ENCODE measurements at places on chromosomes 5 and 9.

DNA sequence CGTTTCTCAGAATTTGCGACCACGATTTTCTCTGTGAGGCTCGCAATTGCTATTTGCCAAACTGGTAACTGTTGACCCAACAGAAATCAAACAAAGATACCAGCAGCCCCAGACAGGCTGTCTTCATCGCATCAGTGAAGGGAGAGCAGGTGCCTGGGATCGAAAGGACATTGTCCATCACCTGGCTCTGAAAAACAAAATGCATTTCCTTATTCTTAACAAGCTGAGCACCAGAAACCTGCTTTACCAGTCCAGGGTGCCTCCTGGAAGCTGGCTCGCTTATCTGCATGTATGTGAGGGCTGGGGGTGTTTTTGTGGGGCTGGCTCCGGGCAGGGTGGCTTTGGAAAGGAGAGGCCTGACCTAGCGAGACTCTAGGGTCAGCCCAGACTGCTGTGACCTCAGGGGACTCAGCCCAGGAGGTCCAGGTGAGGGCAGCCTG lies 24.7 kb downstream of the WWC1 start:
- peak; percentile 54 for DNase-seq

DNA sequence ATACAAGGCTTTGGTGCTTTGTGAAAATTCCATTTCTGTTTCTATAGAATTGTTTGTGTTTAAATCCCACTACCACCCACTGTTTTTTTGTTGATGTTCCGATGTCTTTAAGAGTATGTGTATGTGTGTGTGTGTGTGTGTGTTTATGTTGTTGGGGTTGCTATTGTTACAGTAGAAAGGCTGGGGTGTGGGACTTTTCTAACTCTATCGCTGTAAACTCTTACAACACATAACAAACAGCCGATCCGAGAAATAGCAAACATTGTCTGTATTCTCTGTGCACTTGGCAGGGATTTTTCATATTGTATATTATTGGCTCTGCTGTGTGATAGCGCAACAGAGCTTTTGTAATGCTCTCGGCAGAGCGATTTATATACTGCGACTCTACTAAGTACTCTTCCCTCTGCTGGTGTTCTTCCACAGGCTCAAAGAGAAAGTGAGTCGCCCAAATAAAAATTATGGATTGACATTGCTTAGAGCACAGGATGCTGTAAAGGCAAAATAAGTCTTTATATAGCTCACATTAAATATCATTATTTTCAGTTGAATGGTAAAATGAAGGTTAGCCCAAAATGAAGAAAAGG lies 492.2 kb upstream of the ARRDC3 start:
- no peak for DNase-seq

- DNase-seq: peak; percentile 49
Measured at GRCh38 chr5:157575381-157576020, at the start of gene ADAM19. Gene ADAM19, minus strand, starts transcription at chr5:157575775. Its CDS starts 79 bp downstream, at chr5:157575696.

- DNase-seq: peak; percentile 92
Measured at GRCh38 chr9:14652729-14653377, 40.4 kb downstream of the ZDHHC21 start.

DNA sequence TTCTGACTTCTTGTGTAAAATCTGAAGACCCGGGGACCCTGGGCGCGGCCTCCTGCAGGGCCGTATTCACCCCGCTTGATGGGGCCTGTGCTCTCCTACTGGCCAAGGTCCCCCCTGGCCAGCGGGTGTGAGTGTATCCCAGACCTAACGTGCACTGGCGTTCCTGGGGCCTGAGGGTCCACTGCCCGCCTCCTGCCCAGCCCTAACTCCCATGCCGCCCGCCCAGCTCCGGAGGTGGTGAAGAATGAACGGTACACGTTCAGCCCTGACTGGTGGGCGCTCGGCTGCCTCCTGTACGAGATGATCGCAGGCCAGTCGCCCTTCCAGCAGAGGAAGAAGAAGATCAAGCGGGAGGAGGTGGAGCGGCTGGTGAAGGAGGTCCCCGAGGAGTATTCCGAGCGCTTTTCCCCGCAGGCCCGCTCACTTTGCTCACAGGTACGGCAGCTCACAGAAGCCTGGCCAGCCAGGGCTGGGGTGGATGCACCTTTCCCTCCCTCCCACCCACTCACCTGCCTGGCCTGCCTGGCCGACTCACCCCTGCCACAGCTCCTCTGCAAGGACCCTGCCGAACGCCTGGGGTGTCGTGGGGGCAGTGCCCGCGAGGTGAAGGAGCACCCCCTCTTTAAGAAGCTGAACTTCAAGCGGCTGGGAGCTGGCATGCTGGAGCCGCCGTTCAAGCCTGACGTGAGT lies 9.5 kb downstream of the GRK6 start:
- no peak for DNase-seq

DNA sequence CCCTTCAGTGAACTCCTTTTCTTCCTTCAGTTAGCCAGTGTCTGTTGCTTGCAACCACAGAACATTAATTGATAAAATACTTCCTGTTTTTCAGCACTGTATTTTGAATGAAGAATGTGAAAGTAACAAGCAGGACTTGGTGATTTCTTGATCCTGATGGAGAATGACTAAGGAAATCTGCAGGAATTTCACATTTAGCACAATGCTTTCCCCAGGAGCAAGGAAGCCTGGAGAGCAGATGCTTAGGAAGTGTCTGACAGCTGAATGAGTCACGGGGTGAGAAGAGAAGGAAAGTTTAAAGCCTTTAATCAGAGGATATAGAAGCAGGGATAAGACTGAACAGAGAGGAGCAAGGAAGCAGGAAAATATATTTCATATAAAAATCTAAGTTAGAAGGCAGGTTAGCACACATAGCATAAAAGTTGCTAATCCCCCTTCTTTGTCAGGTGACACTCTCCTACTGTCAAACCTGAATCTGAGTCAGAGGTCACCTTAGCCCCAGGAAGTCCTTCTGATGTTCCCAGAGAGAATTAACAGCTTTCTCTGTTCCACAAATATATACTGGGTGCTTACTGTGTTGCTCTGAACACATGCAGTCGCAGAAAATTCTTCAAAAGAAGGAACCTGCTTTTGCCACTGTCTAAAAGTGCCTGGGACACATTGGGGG lies 59.7 kb downstream of the GNA14 start:
- DNase-seq: no peak

- peak; percentile 96 for DNase-seq
Measured at GRCh38 chr9:15306757-15307522, at the start of gene TTC39B. Gene TTC39B, minus strand, starts transcription at chr9:15307216. Its CDS starts 91 bp downstream, at chr9:15307125.

GRCh38 chr5:125521289-125521688 lies 774.9 kb upstream of the ZNF608 start:
- DNase-seq: no peak

DNA sequence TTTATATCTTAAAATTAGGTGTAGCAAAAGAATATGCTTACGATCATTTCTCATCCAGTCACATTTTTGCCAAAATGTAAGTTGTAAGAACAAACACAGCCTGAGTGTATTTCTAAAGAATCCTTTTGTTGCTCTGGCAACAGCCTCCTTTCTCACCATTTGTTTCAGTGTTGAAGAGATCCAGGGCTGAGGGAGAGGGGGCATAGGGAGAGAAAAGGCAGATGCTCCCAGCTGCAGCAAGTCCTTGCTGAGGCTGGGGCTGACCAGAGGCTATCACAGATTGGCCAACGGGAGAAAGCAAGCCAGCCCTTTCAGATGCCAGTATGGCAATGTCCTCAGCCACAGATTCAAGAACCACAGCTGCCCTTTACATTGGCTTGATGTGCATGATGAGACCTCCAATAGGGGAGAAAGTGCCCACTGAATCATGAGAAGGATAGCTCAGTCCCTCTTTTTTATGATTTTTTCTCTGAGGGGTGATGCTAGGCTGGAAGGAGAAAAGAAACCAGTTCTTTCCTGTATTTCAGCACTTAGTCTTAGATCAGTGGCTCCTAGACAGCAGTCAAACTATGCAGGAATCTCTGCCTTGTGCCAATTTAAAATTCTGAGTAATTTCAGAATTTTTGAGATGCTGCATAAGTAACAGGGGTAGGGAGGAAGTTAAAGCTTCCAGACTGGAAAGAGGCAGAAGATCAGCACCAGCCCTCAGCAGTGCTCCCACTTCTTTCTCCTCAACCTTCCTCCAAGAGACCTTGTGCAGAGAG lies 142.1 kb downstream of the LHFPL2 start:
- no peak for DNase-seq

GRCh38 chr9:132788378-132788777 lies 89.7 kb downstream of the AK8 start:
- DNase-seq: no peak

GRCh38 chr9:93020151-93020550 lies 38.4 kb upstream of the SUSD3 start:
- DNase-seq: no peak

GRCh38 chr5:169146158-169146557 lies 154.8 kb downstream of the SLIT3 start:
- no peak for DNase-seq

All from NCI-H526 treated with DMSO at 0.1 percent for 48 hours (cell line).